ENCODE measurements at places on chromosomes 6 and 20.
A peak's percentile ranks its signal among the peaks of the same experiment; 100 is the strongest.

- DNase-seq: no peak
These were observed 80.0 kb downstream of the CBFA2T2 start for GRCh38 chr20:33569802-33570391.

- no peak for DNase-seq
These were observed 306.8 kb upstream of the CNR1 start for GRCh38 chr6:88472851-88473525.

- no peak for DNase-seq
These were observed 156.6 kb downstream of the LRRC1 start for GRCh38 chr6:53951383-53951782.

DNA sequence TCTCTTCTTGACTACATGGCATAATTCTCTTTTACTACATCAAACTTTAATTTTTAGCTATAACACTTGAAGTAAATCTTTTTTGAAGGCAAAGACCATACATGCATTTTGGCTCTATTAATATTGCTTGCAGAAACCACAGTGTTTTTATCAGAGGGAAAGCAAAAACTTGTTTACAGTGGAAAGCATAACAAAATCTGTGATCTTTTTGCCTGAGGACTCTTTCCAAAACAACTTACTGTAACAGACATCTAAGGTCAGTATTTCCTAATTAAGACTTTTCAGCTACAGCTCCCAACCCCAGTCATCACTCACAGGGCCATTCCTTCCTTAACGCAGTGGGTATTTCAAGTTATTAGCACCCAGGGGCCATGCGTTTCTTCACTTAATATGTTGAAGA, 274.7 kb downstream of the CDKAL1 start:
- no peak for DNase-seq

GRCh38 chr6:3442431-3443220, 14.2 kb downstream of the SLC22A23 start:
- DNase-seq: peak; percentile 62

GRCh38 chr6:124659427-124659826, 302.8 kb upstream of the RNF217 start:
- DNase-seq: no peak

DNA sequence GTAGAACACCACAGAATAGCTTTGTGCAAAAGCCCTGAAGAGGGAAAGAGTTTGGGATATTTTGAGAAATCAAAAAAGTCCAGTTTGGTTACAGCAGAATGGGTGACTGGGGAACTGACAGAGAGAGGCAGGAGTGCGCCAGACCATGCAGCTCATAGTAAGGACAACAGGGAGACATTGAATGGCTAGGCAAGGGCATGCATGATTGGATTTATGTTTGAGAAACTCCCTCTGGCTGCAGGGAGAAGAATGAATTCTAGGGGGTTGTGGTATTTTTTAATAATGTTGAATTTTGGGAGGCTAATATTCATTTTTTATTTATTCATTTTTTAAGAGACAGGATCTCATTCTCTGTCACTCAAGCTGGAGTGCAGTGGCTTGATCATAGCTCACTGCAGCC, 49.9 kb downstream of the TGM2 start:
- DNase-seq: no peak

GRCh38 chr6:68343901-68344300, 291.2 kb upstream of the ADGRB3 start:
- no peak for DNase-seq

GRCh38 chr6:81768150-81768942, 15.9 kb upstream of the TENT5A start:
- no peak for DNase-seq

DNA sequence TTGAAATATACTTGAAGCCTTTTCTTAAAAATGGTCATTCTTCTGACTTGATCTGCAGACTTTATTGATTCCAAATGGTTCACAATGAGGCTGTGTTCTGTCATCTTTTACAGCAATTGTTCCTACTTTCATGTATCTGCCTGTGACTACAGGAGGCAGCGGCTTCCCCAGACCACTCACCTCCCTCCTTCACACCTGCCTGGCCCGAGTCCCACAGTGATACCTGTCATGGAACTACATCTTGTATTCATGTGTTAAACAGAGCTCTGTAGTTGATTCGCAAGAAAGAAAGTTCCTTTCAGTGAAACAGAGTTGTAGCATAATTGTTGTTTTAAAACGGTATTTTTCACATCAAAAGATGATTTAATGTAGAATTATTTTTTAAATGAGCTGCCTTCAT, 673.5 kb upstream of the AGPAT4 start:
- no peak for DNase-seq

GRCh38 chr6:105603788-105604586, 201.1 kb upstream of the PREP start:
- peak; percentile 16 for DNase-seq

DNA sequence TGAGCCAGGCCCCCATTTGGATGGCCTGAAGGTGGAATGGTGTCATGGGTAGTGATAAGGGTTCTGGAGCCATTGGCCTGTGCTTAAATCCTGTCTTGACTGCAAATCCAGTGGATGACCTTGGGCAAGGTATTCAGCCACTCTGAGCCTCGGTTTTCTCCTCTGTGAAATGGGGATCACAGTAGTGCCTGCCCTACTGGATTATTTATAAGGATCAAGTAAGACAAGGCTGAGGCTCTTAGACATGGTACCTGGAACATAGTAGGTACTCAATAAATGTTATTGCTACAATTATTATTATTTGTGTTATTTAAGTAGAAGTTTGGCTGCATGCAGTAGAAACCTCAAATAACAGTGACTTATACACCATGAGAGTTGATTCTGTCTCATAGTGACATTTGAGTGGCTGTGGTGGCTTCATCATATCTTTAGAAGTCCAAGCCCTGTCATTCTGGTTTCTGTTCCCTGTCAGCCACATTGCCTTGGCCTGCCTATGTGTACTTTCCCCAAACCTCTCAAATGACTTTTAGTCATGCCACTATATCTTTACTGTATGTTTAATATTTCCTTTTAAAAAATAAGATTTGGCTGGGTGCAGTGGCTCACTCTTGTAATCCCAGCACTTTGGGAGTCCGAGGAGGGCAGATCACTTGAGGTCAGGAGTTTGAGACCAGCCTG, 37.6 kb upstream of the CHMP4B start:
- no peak for DNase-seq

DNA sequence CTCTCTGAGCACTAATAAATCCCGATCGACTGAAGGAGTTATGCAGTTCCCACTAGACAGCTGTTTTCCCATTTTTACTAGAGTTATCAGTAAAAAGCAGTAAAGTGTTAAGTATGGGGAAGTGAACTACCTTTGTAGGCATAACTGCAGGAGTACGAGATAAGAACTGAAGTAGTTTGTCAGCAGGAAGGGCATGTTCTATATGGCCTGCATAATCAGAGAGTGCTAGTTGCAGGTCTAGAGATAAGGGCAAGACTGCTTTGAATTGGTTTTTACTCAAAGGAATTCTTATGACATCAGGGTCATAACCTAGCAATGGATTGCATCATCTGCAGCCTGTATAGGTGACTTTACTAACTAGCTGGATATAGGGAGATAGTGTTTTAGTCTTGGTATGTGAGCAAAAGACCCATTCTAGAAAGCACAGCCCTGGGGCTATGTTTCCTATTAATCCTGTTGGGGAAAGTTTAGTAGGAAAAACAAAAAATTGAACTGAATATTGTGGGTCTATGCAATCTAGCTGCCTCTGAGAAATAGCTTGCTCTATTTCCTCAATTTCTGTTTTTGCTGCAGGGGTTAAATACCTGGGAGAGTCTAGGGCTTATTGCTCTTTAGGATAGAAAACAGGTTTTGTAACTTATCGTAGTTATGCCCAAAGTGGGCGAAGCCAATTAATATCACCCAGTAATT, 22.6 kb upstream of the CRISP1 start:
- DNase-seq: no peak

- DNase-seq: no peak
These were observed 153.7 kb downstream of the FOXC1 start for GRCh38 chr6:1763404-1763803.

- no peak for DNase-seq
These were observed 12.0 kb upstream of the ABRACL start for GRCh38 chr6:139016337-139017213.

GRCh38 chr6:88599571-88599970, 363.8 kb downstream of the RNGTT start:
- DNase-seq: no peak

DNA sequence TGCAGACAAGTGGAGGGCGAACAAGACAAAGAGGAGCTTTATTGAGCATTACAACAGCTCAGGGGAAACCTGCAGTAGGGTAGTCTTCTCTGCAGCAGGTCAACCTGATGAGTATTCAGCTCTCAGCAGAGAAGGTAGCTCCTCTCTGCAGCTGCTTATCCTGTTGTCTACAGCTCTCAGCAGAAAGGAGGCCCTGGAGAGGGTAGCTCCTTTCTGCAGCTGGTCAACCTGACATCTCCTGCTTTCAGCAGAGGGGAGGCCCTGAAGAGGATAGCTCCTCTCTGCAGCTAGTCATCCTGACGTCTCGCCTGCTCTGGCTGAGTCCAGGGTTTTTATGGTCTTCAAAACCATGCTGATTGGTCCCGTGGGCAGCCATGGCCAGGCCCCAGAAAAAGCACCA, 113.6 kb downstream of the CD24 start:
- no peak for DNase-seq

- peak; percentile 36 for DNase-seq
These were observed 44.6 kb upstream of the SEC63 start for GRCh38 chr6:108002365-108003221.

DNA sequence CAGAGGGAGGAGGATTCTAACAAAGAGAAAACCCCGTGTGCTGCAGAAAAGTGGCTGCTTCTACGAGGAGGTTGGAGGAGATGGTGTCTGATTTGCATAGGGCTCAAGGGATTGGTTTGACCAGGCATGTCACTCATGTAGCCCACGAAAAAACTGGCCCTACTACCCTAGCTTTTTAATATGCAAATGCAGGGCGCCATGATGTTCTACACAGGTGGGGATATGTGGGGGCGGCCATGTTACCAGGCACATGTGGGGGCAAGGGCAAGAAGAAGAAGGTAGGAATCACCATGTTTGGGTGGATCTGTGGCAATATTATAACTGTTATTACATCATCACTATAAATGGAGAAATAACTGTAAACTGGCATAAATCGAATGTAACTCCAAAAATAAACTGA, 9.9 kb downstream of the KIAA1755 start:
- DNase-seq: no peak

DNA sequence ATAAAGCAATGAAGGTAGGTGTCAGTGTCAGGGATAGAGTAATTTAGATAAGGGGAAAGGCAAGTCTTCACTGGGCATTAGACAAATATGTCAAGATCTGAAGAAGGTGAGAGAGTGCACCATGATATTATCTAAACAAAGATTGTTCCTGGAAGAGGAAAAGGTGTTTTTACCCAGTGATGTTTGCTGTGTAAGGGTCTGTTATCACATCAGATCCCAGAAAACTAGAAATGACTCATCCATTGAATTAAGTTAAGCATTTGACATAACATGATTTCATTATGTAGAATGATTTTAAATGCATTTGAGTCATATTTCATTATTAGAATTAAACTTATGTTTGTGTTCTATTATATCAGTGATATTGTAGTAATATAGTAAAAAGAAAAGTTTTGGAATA, 1279.5 kb upstream of the CITED2 start:
- no peak for DNase-seq

GRCh38 chr6:4270776-4271175, 135.4 kb upstream of the ECI2 start:
- DNase-seq: peak; percentile 23

DNA sequence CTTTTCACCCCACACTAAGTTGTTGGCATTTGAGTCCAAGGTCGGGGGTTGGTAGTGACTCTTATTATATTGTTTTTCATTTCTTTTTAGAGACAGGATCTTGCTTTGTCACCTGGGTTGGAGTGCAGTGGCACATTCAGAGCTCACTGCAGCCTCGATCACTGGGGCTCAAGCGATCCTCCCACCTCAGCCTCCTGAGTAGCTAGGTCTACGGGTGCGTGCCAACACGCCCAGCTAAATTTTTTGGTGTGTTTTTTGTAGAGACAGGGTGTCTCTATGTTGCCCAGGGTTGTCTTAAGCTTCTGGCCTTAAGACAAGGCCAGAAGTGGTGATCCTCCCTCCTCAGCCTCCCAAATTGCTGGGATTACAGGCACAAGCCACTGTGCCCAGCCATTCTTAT, 25.1 kb upstream of the TGM2 start:
- no peak for DNase-seq

- DNase-seq: no peak
These were observed 746.0 kb upstream of the ADGRB3 start for GRCh38 chr6:67888886-67889681.

DNA sequence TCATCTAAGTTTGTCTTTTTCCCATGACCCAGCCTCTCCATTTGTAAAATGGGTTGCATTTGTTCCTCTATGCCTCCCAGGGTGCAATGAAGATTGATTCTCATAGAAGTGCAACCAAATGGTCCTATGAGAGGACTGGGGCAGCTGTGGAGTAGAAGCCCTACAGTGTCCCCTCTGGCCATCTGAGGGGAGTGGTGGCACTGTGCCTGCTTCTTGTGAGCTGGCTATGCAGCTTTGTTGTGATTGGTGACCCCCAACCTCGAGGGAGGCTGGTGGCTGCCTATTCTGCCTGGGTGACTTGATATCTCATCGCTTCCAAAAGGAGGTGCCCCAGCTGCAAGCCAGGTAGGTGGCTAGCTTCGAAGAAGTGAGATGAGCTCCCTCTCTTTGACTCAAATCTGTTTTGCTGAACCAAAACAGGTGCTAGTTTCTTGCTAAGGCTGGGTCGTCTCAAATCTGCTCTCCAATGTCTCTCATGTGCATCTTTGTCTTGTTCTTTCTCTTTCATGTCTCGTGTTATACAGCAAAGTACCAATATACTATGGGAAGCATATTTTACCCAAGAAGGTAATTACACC, 33.9 kb downstream of the TXLNB start:
- DNase-seq: no peak

GRCh38 chr6:41960028-41960427, 18.4 kb upstream of the CCND3 start:
- no peak for DNase-seq

- DNase-seq: peak; percentile 11
These were observed 59.0 kb downstream of the THEMIS start for GRCh38 chr6:127841811-127842210.

DNA sequence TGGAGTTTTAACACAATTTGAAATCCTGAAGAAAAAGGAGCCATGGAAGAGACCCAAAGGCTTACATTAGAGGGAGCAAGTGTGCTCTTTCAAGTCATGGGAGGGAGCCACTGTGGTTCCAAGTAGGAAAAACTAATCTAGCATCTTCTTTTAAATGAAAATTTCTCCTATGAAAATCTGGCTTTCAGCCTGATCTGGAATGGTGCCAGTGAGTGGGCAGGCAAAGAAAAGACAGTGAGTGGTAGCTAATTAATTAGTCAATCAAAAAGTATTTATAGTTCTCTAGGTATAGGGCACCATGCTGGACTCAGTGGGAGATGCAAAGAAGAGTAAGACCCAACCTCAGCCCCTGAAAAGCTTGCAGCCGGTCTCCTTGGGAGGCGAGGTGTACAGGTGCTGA, 21.9 kb downstream of the CAP2 start:
- peak; percentile 20 for DNase-seq

DNA sequence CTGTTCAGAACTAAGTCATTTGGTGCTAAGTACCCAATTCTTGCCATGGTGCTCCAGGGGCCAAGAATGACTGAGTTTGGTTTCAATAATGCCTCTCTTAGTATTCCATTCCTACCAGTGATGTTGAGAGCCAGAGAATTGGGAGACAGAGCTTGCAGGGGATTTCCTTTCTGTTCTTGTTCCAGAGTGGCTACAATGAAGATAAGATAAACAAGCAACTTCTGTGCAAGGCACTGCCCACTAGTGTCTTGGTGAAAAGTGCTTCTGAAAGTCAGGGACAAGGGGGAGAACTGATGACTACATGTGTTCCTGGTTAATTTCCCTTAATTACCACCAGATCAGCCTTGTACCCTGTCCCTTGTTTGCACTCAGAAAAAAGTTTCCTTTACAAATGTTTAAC, 421.6 kb downstream of the BCKDHB start:
- no peak for DNase-seq

GRCh38 chr20:38357653-38358207, 11.4 kb downstream of the LBP start:
- peak; percentile 31 for DNase-seq

All from EL (cell line).